ENCODE measurements at places on chromosomes 2 and 18.

GRCh38 chr2:203835892-203836800 lies 31.4 kb upstream of the CTLA4 start:
- DNase-seq, result no peak

GRCh38 chr2:52955079-52955478 lies 812.5 kb upstream of the CHAC2 start:
- DNase-seq, result no peak

- DNase-seq, result no peak
These were observed 37.8 kb upstream of the LDLRAD4 start for GRCh38 chr18:13180614-13181375.

DNA sequence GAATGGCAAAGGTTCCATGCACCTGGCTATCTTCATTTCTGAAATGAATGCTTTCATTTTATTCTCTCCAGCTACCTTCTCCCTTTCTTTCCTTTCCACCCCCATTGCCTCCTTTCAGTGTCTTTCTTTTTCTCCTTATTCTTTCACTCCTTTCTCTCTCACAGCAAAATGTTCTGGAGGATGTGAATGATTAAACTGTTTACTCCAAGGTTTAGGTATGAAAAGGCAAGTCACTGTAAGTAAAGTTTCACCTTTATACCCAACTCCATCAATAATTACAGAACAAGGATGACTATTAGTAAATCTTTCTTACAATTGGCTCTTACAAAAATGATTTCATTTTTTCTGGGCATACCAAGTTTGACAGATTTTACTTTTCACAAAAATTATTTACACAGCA lies 4.3 kb downstream of the PAX8 start:
- no peak for DNase-seq

DNA sequence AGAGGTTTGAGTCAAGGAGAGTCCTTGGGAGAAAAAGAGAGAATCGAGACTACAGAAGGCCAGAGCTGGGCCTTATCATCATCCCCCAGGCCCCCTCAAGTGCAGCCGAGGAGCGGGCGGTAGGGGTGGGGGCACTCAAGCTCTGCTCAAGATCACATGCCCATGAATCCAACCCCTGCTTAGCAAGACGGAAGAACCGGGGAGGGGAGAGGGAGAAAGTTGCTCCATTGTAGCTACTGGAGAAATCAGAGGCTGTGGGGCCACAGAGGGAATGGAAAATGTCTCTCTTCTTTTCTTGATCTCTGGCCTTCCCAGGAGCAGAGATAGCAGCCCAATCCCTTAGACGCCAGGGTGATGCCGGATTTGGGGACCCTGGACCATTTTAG lies 14.6 kb downstream of the SLC4A3 start:
- no peak for DNase-seq

DNA sequence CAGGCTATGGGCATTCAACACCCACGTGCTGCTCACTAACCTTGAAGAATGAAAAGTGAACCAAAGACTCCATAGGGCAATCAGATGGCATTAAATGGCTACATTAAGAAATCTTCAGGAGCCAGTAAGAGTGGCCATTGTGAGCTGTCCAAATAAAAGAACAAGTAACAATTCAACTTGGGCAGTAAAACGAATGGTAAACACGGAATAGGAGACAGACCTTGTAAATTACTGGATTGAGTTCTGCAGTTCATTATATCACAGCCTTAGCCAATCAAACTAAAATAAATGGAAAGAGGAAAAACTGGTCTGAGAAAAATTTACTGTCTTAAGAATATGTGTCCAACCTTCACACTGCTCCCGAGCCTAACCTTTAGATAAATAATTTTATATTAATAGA lies 306.5 kb upstream of the ZNF521 start:
- DNase-seq, result no peak
